WTC11 (cell line): ENCODE measurements at places on chromosomes 6 and 20.

DNA sequence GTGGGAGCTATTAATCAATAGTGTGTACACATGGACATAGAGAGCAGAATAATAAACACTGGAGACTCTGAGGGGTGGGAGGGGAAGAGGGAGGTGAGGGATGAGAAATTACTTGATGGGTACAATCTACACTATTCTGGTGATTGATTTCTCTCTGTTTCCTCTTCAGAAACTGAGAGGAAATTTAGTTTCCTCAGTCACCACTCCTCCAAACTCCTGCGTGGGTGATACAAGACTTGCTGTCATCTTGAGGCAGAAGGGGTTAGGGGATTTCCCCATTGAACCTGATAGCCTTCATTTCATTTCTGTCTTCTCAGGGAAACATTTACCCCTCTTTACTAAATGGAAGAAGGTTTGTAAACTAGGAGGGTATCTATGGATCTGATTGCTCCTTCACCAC, 84.3 kb upstream of the ESR1 start:
- no peak for DNase-seq

DNA sequence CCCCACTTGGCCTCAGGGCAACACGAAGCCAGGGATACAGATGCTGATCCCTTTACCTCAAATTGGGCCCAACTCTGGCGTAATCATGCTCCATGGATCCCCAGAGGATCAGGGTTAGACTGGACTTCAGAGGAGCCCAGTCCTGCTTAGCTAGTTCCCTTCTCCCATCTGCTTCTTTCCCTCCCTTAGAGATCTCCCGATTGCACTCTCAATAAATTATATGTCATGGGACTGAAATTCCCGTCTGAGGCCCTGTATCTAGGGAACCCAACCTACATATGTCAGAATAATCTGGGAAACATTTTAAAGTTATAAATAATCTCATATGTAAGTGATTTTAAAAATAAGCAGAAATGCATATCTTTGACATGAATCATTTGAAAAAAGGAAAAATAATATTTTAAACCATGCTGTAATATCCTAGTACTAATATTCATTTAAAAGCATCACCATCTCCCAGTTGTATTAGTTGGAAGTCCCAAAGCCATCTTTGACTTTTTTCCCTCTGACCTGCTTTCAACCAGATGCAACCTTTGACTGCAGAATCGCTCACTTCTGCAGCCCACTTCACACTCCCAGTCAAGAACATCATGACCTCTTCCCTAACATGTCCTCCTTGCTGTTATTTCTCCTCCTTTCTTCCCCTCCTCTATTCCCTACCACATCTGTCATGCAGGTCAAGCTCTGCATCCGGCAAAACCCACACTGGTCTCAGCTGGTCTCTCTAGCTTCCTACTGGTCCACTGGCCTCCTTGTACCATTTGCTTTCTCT, 393.6 kb downstream of the BTBD3 start:
- no peak for DNase-seq

GRCh38 chr6:134888316-134888715, 61.6 kb downstream of the ALDH8A1 start:
- DNase-seq: no peak

DNA sequence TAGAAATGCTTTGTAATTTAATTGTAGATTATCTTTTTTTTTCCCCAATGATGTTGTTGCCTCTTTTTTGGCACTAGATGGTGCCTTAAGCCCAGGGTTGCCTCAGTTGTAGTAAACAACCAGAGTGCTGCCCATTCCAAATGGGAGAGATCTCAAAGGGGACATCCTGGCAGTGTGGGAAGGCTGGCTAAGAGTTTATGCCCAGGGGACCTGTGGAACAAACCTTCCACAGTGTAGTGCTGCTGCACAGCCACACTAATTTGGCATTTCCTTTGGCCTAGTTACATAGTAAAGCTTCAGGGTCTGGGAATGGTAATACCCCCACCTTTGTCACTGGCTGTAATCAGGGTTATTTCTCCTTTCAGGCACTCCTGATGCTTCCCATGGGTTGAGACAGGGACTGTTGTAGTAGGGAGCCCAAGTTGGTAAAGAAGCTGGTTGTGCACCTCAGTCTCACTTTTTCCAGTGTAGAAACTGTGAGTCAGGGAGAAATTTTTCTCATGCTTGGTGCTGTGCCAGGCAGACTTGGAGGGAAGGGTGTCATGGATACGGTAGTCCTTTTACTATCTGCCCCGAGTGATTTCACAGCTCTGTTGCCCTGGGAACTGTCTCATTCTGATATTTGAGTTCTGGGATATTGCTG, 177.8 kb upstream of the ECI2 start:
- DNase-seq: no peak

DNA sequence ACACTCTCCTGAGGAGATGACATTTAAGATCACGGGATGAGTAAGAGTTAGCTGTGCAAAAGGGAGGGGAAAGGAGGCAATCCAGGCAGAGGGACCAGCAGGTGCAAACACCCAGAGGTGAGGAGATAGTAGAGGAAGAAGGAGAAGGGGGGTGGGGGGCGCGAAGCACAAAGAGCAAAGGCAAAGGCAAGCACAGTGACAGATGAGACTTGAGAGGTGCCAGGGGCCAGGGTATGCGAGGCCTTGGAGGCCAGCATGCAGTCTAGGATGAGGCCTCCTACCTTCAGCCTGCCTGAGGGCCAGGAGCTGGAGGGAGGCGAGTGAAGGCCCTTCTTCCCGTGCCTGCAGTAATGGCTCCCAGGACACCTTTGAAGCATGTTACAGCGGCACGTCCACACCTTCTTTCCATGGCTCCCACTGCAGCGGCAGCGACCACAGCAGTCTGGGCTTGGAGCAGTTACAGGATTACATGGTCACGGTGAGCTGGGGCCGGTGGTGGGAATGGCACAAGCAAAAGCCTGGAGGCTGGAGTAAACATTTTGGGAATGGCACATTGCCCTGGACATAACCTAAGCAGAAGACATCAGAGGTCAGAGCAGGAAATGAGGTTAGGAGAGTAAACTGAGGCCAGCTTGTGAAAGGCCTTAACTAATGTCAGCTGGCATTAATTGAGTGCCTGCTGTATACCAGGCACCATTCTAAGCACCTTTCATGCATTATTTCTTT, 18.6 kb downstream of the CCM2L start:
- DNase-seq: peak; percentile 41

GRCh38 chr20:32359633-32360332, 1.7 kb downstream of the ASXL1 start:
- DNase-seq: no peak
